ENCODE measurements at places on chromosomes 5 and 9.

GRCh38 chr5:35430381-35431162 lies 187.1 kb upstream of the SPEF2 start:
- DNase-seq, result no peak

GRCh38 chr5:125023673-125024072 lies 277.2 kb upstream of the ZNF608 start:
- no peak for DNase-seq

DNA sequence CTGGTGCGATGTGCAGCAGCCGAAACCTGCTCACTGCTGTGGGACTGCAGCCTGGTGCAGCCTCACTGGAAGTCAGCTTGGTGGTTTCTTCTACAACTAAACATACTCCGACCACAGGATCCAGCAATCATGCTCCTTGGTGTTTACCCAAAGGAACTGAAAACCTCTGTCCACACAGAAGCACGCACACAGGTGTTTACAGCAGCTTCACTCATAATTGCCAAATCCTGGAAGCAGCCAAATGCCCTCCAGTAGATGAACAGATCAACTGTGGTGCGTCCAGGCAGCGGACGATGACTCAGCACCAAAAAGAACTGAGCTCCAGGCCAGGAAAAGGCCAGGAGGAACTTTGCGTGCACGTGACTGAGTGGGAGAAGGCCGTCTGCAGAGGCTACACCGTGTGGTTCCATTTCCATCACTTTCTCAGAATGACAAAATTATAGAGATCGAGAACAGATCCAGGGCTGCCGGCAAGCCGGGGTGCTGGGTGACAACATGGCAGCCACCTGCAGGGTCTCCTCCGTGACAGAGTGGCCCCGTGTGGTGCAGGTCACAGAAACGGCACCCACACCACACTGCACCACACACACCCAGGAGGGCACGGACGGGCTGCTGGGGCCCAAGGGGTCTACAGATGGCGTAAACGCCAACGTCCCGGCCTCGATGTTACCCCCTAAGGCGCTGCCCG lies 23.1 kb upstream of the NSMF start:
- no peak for DNase-seq

DNA sequence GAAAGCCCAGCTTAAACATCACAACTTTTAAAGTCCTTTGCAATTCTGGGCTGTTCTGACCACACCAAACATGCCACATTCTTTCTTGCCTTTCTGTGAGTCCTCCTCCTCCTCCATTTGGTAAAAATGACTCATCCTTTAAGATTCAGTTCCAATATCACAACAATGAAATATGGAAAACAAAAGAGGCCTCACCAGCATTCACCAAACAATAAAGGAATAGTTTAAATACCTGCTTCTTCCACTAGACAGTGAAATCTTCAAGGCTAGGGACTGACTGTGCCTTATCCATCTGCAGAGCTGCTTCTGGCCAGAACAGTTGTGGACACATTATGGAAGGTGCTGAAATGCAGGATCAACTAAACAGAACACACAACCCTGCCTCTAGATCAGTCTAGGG lies 36.0 kb downstream of the NR6A1 start:
- DNase-seq, result no peak

DNA sequence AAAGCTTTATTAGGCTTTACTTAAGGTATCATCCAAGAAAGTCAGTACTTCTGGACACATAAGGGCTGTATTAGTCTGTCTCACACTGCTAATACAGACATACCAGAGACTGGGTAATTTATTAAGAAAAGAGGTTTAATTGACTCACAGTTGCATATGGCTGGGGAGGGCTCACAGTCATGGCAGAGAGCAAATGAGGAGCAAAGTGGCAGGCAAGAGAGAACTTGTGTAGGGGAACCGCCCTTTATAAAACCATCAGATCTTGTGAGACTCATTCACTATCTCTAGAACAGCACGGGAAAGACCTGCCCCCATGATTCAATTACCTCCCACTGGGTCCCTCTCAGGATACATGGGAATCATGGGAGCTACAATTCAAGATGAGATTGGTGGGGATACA lies 49.2 kb upstream of the SLC44A1 start:
- no peak for DNase-seq
